ENCODE measurements at places on chromosomes 7 and 10.

DNA sequence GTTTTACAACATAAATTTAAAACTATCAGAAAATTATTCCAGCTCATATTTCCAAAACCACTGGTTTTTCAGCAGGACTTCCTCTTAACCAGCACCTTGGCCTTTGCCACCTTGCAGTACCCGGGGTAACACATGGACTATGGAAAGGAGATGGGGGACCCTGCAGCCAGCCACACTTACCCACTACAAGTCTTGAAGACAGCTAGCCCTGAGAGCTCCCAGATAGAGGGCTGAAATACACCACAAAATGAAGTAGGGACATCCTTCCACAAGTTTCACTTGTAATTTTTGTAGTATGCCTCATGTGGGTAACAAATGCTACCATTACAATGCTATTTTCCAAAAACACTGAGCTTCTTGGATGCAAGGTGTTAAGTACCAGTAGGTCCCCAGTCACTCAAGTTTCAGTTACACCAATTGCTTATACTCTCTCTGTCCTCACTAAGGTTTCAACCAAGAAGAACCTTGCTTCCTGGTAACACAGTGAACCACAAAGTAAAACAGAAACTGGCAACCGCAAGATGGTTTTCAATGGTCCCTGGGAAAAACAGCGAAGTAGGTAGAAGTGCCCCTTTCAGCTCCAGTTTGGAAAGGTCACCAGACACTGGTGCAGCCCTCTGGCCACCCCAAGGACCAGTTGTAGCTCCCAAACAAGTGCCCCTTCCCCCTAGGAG is 110.9 kb downstream of the SGMS1 start:
- no peak for DNase-seq

GRCh38 chr10:107502229-107502985 is 337.9 kb upstream of the SORCS1 start:
- no peak for DNase-seq

DNA sequence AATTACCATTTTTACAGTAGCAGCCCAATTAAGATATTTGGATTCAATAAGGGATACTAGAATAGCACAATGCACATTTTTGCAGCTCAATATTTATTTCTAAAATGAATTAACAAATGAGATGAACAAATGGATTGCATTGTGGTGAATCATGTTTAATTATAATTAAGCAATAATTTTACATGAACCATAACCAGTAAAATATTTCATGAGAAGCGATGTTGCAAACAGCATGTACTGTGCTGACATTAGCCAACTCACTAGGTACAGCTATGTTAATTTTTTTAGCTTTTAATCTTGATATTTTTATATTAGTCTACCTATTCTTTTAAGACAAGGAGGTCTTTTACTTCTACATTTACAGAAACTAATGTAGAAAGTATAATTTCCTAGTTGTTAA is 399.1 kb upstream of the AKR1E2 start:
- no peak for DNase-seq

GRCh38 chr7:1361016-1361755 is 98.1 kb downstream of the MICALL2 start:
- no peak for DNase-seq

GRCh38 chr7:82605247-82605864 is 161.8 kb upstream of the CACNA2D1 start:
- DNase-seq, result no peak

GRCh38 chr10:6071181-6072175 is 9.3 kb upstream of the IL2RA start:
- DNase-seq, result no peak

DNA sequence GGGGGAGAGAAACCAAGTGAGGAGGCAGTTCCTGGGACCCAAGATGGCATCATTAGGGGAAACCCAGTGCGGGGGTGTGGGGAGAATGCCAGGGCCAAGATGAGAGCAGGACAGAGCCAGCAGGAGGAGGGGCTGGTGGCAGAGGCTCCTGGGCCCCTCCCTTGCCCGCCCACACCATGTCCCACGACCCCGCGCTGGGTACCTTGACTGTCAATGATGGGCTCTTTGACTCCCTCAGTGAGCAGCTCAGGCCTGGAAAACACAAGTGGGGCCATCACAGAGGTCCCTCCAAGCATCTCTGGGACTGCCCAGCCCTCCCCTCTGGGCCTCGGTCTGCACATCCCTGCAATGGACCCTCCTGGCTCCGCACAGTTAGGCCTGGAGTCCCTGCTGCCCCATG is 75.4 kb downstream of the RABGEF1 start:
- DNase-seq, result no peak

DNA sequence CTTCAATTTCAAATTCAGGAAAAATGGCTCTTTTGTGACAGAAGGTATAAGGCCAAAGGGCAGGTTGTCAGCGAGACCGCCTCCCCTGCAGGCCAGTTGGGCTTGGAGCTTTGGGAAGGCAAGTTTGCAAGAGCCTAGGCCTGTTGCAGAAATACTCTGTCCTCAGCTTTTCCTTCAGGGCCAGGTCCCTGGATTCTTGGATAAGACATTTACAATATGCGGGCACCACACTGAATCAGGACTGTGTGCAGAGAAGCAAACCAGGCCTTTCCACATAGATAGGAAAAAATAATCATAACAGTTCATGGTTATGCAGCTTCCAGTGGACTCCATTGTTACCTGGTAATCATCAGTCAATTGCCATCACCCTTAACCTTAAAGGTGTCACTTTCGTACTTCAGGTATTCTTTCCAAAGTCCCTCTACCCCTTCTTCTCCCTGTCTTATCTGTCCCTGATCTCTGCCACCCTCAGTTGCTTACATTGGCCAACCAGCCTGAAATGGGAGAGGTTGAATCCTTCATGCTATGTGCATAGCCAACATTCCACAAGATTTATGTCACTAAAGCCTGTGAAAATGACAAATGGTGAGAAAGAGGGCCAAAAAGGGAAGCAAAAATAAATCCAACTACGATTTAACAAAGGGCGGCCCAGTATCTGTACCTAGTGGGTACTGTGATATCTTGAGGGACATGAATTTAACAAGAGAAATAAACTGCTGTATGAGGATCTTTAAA is 304.5 kb upstream of the NFE2L3 start:
- DNase-seq, result peak; percentile 33

DNA sequence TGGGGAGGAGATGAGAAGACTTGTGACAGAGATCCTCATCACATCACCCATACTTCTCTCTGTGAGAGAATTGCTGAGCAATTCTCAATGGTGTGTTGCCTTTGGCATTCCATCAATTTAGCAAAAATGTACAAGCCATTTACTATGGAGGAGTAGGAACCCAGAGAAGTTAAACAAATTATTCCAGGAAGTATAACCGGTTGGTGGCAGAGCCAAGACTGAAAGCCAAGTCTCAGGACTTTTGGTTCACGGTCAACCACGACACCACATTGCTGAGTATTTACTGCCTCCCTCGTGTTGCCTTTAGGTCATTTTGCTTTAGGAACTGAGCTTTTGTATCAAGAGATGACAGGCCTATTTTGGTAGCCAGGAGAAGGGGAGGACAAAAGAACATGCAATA is 88.0 kb upstream of the ELMO1 start:
- DNase-seq, result no peak

DNA sequence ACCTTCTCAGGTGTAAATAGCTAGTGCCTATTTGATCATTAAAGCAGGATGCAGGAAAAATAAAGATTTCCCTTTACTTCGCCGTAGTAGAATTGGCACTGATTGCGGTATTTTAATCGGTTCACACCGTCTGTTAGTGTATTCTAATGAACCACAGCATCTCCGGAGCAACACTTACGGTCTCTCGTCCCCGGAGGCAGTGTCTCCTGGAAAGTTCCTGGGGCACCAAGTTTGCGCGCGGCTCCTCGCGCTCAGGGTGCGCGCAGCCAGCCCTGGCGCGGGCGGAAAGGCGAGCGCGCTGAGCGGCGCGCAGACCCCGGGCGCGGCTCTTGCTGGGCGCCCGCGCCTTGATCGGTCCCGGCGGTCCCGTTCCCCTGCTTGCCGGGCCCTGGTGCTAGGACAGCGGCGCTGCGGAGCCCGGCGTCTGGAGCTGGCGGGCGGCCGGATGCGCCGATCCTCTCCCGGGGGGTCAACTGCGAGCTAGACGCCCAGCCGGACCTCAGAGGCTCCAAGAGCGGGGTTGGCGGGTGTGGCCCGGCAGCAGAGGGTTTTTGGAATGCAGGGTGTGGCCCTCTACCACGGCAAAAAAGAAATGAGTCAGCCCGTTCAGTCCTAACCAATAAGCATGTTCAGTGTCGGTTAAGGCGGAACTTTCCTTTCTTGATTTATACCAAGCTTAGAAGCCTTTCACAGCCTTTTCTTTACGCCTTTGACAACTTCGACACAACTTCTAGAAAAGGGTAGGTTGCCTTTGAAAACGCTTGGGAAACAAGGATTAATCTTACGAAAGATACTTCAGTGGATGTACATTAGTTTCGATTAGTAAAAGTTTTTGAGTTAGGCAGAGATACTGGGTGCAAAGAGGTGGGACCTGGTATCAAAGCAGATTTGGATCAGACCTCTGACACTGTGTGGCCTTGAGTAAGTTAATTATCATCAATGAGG is 166.8 kb upstream of the ASAH2 start:
- DNase-seq, result peak; percentile 58

GRCh38 chr7:47371733-47372368 is 210.1 kb downstream of the TNS3 start:
- peak; percentile 79 for DNase-seq

DNA sequence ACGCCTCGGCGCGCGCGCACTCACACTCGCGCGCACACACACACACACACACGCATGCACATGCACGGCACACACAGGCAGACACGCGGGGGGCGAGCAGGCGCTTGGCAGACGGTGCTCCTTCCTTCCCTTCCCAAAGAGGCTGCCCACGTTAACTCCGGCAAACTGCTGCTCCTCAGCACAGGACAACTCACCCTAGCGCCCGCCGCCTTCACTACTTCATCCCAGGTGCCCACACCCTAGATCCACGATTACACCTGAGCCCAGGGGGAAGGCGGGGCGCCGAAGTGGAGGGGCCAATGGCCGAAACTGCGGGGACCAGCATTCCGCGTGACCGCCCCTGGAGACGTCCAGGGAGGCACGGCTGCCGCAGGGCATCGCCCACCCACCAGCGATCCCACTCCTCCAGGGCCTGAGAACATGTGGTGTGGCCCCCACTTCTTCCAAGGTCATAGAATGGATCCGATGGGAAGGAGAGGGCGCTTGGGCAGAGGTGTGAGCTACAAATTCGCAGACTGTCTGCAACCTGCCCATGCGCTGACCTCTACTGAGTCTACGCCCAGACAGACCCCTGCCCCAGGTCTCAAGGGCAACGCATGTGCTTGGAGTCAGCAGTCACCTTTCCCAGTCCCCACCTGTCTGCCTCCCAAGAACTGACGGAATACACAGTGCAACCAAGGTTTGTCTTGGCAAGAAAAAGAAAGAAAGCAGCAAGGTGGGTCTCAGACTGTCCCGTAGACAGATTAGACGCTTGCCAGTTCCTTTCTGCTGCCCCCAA is 74.6 kb downstream of the CALN1 start:
- no peak for DNase-seq

- no peak for DNase-seq
These were observed 33.2 kb upstream of the HABP2 start for GRCh38 chr10:113519681-113520115.

- DNase-seq, result no peak
These were observed 8.4 kb upstream of the RBM28 start for GRCh38 chr7:128352153-128352537.

- no peak for DNase-seq
These were observed 221.7 kb upstream of the DKK1 start for GRCh38 chr10:52092390-52092789.

DNA sequence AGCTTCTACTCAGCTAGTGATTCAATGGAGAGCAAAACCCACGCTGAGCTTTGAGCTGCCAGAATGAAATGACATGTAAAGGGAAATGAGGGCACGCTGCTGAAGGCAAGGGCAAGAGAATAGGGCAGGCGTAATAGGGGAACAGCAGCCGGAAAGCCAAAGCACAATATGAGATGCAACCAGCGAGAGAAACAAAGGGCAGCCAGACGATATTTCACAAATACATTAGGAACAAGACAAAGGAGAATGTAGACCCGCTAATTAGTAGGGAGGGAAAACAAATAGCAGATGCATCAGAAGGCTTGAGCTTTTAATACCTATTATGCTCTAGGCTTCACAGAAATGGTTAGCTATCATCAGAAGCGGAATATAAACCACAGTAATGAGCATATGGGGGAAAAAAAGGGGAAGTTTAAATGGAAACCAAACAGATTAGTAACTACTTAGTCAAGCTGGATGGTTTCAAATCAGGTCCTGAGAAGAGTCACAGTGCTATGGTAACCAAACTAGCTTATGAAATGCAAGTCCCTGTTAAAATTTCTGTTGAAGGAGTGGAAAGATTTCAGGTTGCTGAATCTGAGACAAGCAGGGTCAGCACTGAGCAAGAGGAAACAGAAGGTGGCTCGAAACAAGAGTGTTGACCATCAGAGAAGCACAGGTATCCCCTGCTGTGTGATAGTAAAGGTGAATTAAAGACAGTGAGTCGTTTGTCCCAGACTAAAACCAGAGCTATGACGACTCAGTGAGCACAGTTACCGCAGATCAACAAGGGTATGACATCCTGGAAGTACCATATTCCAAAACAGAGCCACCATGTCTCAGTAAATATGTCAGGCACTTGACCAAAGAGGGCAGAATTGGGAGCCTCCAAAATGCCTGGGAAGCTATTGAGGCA is 496.9 kb upstream of the CELF2 start:
- DNase-seq, result no peak

GRCh38 chr10:68086910-68087684 is 12.0 kb upstream of the HERC4 start:
- no peak for DNase-seq

GRCh38 chr7:18087026-18087686 is 59.5 kb upstream of the PRPS1L1 start:
- peak; percentile 21 for DNase-seq

DNA sequence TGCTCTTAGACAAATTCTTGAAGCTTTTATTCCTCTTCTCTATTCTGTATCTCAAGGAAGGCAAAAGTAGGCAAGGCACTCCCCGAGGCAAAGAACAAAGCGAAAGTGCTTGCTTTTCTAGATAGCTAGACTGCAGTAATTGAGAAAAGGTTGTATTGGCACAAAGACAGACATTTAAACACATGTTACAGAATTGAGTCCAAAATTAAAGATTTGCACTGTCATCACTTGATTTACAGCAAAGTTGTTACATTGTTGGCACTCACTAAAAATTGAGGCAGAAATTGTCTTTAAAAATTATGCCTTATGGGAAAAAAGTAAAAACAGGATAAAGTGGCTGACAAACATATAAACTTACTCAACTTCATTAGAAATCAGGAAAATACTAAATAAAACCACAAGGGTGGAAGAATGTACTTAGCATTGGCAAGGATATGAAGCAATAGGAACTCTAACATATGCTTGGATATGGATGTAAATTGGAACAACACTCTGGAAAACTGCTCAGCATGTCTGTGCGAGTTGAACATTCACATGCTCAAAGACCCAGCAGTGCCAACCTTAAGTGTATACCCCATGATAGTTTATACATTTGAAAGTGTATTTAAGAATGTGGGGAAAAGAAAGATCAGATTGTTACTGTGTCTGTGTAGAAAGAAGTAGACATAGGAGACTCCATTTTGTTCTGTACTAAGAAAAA is 491.3 kb downstream of the GLRX3 start:
- no peak for DNase-seq
